ENCODE measurements at places on chromosomes 5 and 9.

DNA sequence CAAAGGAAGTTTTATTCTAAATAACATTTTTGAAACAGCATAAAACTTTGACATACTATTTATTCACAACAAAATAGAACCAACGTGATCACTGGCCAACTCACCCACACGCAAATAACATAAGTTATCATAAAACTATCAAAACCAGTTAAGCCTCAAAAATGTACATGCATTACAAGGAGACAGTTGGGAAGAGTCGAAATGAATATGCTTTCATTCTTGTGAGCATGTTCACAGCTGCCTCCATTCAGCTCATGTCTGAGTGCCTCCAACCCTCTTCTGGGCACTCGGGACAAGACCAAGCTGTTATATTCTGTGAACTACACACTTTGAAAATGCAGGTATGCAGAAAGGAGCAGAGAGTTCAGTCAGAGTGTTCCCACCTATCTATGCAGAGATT, 284.9 kb downstream of the BNC2 start:
- DNase-seq = no peak

- no peak for DNase-seq
Observed at GRCh38 chr9:125066839-125067619, 76.3 kb downstream of the SCAI start.

- no peak for DNase-seq
Observed at GRCh38 chr9:98323831-98324135, 68.3 kb upstream of the TBC1D2 start.

- no peak for DNase-seq
Observed at GRCh38 chr5:20034717-20035116, 46.7 kb upstream of the CDH18 start.

- no peak for DNase-seq
Observed at GRCh38 chr5:30502277-30502676, 691.2 kb upstream of the CDH6 start.

GRCh38 chr5:177044641-177045040, 22.1 kb downstream of the ZNF346 start:
- DNase-seq = no peak

- DNase-seq = no peak
Observed at GRCh38 chr9:121187636-121188305, 13.9 kb downstream of the RAB14 start.

- DNase-seq = no peak
Observed at GRCh38 chr9:12783767-12784460, 9.1 kb downstream of the LURAP1L start.

GRCh38 chr9:34430843-34431437, 27.4 kb downstream of the FAM219A start:
- no peak for DNase-seq

DNA sequence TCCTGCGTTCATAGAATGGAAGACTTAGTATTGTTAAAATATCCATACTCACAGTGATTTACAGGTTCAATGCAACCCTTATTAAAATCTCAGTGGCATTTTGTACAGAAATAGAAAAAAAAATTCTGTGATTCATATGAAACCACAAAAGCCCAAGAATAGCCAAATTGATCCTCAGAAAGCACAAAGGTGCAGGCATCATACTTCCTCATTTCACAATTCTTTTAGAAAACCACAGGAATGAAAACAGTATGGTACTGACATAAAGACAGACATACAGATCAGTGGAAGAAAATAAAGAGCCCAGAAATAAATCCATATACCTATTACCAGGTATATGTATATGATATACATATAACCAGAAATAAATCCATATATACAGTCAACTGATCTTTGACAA, 86.8 kb upstream of the MEGF10 start:
- no peak for DNase-seq

GRCh38 chr9:136617746-136618579, 44.8 kb upstream of the EGFL7 start:
- no peak for DNase-seq

GRCh38 chr5:21856987-21857386, 996.2 kb downstream of the CDH12 start:
- no peak for DNase-seq

DNA sequence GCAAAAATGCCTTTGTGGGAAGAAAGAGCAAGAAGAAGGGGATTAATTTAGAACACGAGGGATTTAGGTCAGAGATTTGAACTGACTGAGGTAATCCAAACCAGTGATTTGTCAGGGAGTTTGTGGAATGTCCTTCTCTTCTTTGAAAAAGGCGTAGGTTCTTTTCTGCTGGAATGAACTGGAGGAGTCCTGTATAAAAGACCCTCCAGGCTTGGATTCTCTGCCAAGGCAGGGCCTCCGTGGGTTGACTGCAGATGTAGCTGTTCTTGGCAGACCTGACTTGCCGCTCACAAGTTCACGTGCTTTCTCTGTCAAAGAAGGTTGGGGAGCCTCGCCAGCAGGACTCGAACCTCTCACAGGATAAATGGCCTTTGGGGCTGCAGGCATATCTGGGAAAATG, 62.8 kb upstream of the STC2 start:
- no peak for DNase-seq

- DNase-seq = no peak
Observed at GRCh38 chr9:24602693-24603352, 57.1 kb upstream of the IZUMO3 start.

- DNase-seq = no peak
Observed at GRCh38 chr5:127416906-127417305, 100.5 kb upstream of the PRRC1 start.

- DNase-seq = no peak
Observed at GRCh38 chr5:141898448-141899049, 20.3 kb upstream of the PCDH1 start.

- no peak for DNase-seq
Observed at GRCh38 chr9:132717326-132717945, 47.2 kb downstream of the GTF3C4 start.

GRCh38 chr9:128115187-128116103, 12.1 kb downstream of the PTGES2 start:
- no peak for DNase-seq

DNA sequence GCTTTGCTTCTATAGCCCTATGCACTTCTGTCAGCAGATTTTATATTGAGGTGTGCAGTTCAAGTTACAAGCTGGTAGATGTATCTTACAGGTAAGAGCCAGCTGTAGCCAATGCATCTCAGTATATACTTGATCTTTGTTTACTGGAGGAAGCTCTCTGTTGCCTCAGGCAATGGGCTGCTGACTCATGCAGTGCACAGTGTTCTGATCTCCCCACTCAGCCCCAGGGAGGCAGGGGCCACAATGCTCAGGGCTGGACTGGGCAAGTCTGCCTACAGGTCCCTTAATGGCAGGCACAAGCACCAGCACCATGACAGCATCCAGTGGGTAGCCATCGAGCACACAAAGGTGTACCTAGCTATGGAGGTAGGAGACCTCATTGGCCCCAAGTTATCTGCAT, 178.8 kb upstream of the CDH10 start:
- no peak for DNase-seq

- DNase-seq = no peak
Observed at GRCh38 chr5:1743061-1743768, 56.4 kb downstream of the MRPL36 start.

GRCh38 chr5:174120401-174121005, 75.0 kb downstream of the NSG2 start:
- no peak for DNase-seq

- DNase-seq = no peak
Observed at GRCh38 chr9:98851730-98852459, 44.4 kb downstream of the GALNT12 start.

GRCh38 chr5:13115476-13115875, 829.0 kb downstream of the DNAH5 start:
- no peak for DNase-seq

DNA sequence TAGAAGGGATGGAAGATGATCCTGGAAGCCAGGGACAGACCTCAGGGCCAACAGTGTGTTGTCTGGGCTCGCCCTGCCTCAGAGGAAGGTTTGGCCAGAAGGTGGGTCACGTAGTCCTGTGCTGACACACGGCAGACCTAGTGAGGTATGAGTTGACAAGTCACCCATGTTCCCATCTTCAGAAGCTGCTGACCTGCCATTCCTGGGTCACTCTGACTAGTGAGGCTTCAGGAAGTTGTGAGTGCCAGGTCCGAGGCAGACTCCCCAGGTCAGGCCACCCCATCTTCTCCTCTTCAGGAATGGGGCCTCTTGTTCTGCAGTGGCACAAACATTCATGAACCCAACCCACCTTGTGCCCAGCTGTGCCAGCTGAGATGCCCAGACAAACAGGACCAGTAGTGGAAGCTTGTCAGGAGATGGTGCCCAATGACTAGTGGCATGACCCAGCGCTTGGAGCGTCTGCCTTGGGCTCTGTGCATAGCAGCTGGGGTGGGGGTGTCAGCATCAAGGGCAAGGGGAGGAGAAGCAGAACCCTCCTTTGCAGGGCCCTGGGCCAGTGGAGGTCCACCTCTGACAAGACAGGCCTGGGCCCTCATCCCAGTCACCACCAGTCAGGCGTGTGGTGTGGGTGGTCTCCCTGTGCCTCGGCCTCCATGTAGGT, 16.8 kb upstream of the ANGPTL2 start:
- no peak for DNase-seq

GRCh38 chr9:130262061-130262745, 3.4 kb upstream of the HMCN2 start:
- DNase-seq = no peak

DNA sequence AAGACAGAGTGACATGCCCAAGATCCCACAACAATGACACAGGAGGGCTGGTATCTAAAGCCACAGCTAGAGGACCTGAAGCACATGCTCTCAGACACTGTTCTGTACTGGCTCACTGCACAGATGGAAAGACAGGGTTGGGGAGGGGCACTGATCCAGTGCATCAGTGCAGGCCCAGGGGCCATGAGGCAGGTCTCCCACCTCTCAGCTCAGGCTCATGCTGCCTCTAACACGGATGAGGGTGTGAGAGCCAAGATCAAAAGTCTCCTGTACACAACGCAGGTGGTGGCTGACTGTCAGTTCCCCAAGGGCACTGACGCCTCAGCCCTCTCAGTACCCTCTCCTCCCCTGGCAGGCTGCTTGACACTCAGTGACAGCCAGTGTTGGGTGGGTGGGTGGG, 10.9 kb downstream of the RAPGEF1 start:
- DNase-seq = no peak

DNA sequence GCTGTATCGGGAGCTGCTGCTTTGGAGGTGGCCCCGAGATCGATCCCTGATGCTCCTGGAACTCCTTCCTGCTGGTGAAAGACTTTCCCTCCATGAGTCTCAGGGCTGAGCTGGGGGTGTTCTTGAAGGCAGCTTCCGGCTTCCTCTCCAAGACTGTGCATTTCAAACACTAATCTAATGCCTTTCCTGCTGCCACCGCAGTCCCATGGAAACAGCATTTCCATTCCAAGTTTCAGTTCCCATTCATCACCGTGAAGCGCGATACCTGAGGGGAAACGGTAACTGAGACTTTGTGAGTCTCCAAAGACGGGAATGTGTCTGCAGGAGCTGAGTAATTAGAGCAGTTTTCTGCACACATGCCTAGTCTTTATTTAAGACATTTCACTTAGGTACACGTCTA, 230.1 kb downstream of the PAX5 start:
- no peak for DNase-seq

DNA sequence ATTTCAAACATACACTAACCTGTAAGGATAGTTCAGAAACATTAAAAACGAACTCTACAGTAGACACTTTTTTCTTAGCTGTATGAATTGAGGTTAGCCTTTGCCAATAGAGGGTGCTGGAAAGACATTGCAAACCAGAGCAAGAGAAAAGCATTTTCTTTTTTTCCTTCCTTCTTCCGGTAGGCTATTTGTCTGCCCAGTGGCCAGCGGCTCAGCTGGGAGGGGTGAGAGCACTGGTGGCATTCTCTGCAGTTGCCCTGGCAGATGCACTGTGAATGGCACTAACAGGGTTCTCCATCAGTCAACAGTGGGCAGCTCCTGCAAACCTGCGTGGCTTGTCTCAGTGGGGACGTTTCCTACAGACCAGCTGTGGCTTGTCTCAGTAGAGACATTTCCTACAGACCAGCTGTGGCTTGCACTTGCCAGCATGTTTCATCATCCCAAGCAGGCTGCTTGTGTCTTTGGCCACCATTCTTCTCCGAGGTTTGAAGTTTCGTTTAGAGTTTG, 984.5 kb upstream of the CDH18 start:
- no peak for DNase-seq

DNA sequence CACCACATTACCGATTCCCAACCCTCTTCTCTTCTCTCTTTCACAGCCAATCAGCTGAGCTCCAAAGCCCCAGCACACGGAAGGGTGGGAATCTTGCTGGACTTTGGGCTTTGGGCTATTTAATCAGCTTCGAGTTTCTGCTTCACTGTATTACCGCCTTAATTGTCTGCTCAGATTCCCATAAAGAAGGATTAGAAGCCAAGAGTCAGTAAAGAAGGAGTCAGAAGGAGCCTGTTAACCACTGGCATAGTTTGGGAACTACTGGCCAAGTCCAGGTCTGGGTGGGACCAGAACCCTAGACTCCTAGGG, 4.4 kb downstream of the SPRY4 start:
- no peak for DNase-seq

- DNase-seq = no peak
Observed at GRCh38 chr5:128537221-128537999, 635 bp downstream of the FBN2 start.

- no peak for DNase-seq
Observed at GRCh38 chr9:123548741-123549545, 192.9 kb downstream of the CRB2 start.

- DNase-seq = no peak
Observed at GRCh38 chr5:93395971-93396379, 185.0 kb downstream of the NR2F1-AS1 start.

DNA sequence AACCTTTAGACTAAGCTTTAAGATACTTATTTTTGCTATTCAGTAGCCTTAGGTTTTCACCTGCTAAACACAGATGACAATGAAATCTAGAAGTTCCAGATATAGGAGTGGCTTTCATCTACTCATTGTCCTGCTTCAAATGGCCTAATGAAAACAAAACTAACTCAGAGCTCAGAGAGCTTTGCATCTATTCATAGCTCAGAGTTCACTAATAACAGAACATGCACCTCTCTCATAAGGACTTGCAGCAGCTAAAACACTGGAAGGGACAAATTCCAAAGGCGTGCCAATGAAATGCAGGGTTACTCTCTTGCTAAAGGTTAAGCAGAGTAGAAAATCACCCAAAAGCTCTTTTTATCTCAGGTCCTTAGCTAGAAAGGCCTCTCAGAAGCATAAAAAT, 29.0 kb downstream of the SLC31A2 start:
- DNase-seq = no peak

GRCh38 chr5:154288145-154288544, 97.6 kb downstream of the GALNT10 start:
- no peak for DNase-seq

GRCh38 chr9:37210737-37211523, 90.6 kb downstream of the ZCCHC7 start:
- DNase-seq = no peak

- DNase-seq = no peak
Observed at GRCh38 chr9:116541402-116541801, 145.7 kb upstream of the TRIM32 start.

DNA sequence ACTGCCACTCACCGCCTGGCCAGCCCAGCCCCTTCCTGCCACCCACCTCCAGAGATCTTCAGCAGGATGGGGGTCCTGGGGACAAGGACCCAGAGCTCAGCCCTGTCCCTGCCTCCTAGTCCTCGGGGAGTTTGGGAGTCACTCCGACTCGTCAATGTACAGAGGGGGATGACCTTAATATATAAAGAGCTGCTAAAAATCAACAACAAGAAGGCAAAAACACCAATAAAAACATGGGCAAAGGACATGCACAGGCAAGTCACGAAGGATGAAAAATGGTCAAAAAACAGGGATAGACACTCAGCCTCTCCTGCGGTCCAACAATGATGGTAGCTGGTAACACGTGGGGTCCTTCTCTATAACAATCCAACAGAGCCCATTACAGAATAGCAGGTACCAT, 4.7 kb upstream of the ASB6 start:
- DNase-seq = no peak

- DNase-seq = no peak
Observed at GRCh38 chr5:180046656-180047055, 24.9 kb downstream of the RNF130 start.

All from activated gamma-delta T cell (primary cell).